ENCODE measurements at places on chromosomes 5 and 9.
A peak's percentile ranks its signal among the peaks of the same experiment; 100 is the strongest.

GRCh38 chr5:68652534-68652965, 437.0 kb downstream of the PIK3R1 start:
- no peak for DNase-seq

DNA sequence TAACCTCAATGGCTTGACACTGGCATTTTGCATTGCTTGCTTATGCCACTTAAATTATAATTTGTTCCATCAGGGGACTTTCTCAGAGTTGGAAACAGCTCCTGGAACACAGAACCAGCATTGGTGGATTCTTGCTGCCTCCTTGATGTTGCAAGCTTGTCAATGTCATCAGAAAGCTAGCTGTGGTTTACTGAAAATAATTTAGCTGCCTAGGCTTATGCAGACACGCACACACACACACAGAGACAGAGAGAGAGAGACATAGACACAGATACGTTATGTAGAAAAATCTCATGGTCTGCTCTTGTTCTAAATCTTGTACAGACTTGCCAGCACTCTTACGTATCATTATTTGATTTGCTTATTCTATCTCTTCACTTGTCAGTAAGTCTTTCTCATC, 78.0 kb downstream of the HMHB1 start:
- DNase-seq: no peak

DNA sequence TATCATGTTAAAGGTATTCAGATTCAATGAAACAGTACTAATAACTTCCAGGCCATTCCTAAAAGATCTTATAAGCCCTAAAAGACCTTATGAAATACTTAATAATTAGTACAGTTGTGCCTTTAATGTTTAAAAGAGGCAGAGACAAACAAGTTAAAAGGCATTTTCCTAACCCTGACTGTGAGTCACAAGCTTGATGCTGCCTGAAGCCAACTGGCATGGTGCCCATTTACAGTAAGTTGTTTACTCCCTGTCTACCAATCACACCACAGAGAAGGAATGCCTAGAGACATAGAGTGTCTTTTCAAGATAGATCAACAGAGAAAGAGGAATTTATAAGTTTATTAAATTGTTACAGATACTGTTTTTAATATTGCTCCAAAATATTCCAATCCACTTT, 47.8 kb downstream of the NR3C1 start:
- DNase-seq: peak; percentile 90

GRCh38 chr5:170049713-170050112, 56.0 kb upstream of the FOXI1 start:
- no peak for DNase-seq

- no peak for DNase-seq
These were observed 2.6 kb upstream of the PBX3 start for GRCh38 chr9:125744616-125745015.

DNA sequence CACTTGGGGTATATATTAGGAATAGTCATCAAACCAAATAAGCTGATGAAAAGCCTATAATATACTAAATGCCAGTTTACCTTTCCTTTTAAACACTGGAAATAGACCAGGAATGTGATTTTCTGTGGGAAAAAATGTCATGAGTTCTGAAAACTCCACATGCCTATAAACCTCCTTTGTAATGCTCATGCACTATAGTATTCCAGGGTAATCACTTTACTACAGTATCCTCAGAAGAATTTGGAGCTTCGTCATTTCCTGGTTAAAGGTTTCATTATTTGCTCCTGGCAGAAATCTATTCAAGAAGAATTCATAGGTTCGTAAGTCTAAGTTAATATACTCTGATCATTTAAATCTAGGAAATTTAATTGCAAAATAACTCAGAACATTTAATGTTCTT, 1076.7 kb upstream of the DMAC1 start:
- no peak for DNase-seq

- DNase-seq: no peak
These were observed 95.8 kb upstream of the TBCA start for GRCh38 chr5:77871946-77872345.

- DNase-seq: no peak
These were observed 33.5 kb upstream of the SNAPC3 start for GRCh38 chr9:15389173-15389572.

DNA sequence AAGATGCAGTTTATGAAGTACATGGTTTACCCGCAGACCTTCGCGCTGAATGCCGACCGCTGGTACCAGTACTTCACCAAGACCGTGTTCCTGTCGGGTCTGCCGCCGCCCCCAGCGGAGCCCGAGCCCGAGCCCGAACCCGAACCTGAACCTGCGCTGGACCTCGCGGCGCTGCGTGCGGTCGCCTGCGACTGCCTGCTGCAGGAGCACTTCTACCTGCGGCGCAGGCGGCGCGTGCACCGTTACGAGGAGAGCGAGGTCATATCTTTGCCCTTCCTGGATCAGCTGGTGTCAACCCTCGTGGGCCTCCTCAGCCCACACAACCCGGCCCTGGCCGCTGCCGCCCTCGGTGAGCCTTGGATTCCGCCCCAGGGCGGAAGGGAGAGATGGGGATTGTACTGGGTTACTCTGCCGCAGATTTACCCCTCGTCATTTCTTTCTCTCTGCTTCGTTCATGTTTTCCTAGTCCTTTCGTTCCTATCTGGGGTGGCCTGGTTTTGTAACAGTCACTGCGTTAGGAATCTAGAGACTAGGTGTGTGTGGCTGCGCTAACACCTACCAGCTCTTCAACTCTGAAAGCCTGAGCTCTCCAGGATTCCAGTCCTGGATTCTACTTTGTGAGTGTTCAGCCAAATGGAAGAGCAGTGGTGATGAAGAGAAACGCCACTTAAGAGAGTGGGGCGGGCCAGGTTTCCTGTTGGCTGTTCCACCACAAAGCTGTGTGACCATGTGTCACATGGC, 638 bp downstream of the MRPS30 start:
- peak; percentile 33 for DNase-seq

GRCh38 chr5:127567026-127567768, 49.8 kb downstream of the PRRC1 start:
- DNase-seq: no peak

GRCh38 chr9:134592819-134593200, 48.8 kb upstream of the COL5A1 start:
- DNase-seq: no peak

- DNase-seq: no peak
These were observed 105.2 kb downstream of the PBX3 start for GRCh38 chr9:125852386-125852785.

- no peak for DNase-seq
These were observed 88.5 kb downstream of the ZNF618 start for GRCh38 chr9:113964495-113965170.

DNA sequence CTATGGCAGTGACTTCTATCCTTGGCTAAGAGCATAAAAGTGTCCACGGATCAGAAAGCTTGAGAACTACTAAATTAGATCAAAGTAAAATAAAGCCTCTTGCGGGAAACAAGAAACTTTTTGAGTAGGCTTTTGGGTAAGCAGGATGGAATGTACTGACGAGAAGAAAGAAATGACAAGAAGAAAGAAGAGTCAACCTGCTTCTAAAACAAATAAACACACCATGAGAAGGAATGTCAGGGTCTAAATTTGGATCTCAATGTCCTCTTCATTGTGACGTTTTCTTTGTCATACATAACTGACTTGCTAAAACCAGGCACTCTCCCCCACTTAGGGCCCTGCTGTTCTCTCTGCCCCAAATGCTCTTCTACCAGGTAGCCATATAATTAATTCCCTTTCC, 290.1 kb upstream of the PTGER4 start:
- no peak for DNase-seq

DNA sequence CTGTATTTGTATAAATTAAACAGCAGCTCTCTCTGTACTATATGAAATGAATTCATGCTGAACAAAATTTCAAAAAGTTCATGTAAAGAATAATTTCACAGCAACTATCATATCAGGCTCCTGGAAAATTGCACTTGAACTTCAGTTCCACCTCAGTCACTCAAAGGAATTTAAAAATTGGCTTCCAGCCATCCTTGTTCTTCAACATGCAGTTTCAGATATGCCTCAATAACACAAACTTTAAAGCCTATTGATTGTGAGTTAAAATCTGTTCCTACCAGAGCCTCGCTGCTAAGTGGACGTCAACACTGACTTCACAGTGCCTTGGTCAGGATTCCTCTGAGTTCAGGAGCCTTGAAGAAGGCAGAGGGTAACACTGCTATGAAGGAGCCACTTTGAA, 418.7 kb upstream of the WWC1 start:
- DNase-seq: no peak

DNA sequence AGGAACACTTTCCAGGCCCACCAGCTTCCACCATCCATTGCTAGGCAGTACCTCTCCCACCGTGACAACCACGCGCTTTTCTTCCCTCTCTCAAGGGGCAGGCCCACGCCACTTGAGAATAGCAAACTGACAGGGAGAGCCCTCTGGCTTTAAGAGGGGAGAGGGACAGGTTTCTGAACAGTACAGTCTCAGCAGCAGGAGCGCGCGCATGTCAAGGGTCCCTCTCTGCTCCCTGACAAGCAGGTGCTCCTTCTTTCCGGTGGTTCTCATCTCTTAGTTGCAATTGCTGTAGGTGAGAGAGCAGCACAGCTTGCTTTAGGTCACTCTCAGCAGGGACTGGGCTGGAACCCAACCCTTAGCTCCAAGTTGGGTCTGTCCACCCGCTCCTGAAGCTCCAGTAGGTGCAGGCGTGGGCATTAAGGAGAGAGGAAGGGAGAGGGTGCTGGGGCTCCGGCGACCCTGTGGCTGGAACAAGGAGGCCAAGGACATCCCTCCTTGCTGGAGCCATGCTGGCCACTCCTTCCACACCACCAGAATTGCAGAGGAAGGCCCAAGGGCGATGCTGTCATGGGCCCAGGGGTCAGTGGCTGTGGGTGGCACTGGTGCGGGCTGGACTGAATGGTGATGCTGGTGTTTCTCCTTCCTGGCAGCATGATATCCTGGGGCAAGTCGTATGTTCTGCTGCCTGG, 9.0 kb upstream of the PHF2 start:
- no peak for DNase-seq

- no peak for DNase-seq
These were observed 9.7 kb downstream of the SLC12A7 start for GRCh38 chr5:1101961-1102713.

- DNase-seq: no peak
These were observed 22.9 kb downstream of the ATG10 start for GRCh38 chr5:81994679-81995078.

- DNase-seq: no peak
These were observed 279.9 kb upstream of the CD180 start for GRCh38 chr5:67476531-67476930.

DNA sequence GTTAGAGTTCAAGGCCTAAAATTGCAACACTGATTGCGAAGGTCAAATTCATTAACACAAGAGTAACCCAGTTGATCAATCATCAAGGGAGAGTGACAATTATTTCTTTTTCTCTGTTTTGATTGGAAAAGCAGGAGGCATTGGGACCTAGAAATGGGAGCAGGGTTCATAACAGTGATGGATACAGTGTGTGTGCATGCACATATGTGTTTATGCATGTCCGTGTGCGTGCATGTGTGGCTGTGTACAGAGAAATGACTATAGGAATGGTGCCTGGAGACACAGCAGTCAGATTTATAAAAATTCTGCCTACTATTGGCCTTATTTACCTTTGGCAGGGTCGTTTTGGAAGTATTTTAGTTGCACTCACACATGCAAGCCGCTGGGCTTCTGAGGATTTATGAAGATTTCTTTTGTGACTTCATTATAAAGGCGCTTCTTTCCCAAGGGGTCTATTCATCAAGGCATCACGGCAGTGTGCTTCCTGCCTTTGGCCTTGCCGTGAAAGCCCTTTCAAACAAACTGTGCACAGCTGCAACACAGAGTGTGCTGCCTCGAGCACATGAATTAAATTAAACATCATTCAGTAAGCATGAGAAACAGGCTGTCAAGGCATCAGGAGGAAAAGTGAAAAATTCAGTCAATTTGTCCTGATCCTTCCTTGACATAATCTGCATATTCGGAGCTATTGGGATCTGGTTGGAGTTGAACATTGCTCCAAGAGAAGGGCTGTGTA, 122.8 kb upstream of the PUM3 start:
- no peak for DNase-seq

DNA sequence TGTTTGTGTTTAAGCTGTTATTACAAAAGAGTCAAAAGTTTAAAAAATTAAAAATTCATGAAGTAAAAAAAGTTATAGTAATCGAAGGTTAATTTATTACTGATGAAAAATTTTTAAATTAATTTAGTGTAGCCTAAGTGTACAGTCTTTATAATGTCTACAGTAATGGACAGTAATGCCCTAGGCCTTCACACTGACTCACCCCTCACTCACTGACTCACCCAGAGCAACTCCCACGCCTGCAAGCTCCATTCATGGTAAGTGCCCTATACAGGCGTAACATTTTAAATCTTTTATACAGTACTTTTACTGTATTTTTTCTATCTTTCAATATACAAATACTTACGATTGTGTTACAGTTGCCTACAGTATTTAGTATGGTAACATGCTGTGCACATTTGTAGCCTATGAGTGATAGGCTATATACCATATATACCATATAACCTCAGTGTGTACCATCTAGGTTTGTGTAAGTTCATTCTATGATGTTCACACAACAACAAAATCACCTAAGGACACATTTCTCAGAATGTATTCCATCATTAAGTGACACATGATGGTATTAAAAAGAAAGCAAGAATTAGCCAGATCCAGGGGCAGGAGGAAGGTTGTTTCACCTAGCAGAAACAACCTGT, 40.1 kb downstream of the DCAF10 start:
- DNase-seq: no peak

GRCh38 chr5:32182463-32183063, 8.4 kb upstream of the GOLPH3 start:
- no peak for DNase-seq

DNA sequence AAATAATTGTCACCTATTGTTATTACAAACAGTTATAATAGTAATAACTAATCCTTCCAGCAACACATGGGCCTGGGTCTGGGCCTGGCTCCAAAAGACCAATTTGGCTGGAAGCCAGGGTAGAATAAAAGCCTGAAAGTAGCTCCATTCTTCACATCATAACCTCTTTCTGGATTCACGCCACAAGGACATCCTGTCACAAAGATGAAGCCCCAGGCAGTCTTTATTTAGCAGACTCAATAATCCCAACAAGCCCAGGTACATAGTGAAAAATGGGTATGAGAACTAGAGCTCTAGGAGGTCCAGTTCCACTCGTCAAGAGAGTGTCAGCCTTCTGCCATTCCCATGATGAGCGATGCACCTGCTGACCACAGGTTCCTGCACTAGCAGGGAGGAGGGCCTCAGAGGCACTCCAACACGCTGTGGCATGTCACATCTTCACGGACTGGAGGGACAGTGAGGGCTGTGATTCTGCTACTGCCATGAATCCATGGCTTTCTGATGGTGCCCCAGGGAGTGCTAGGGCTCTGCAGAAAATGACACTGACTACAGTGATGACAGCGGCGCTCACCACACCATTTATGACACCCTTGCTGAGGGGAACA, 124.9 kb downstream of the SPOCK1 start:
- DNase-seq: no peak

DNA sequence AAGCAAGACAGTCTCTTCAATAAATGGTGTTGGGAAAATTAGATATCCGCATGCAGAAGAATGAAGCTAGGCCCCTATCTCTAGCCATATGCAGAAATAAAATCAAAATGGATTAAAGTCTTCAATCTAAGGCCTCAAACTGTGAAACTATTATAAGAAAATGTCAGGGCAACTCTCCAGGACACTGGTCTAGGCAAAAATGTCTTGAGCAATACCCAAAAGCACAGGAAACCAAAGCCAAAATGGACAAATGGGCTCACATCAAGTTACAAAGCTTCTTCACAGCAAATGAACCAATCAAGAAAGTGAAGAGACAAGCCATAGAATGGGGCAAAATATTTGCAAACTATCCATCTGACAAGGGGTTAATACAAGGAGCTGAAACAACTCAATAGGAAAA, 338.8 kb downstream of the NNT start:
- DNase-seq: no peak

All from CD4-positive, alpha-beta T cell treated with Interleukin-4 for 4 hours (primary cell).